Effector CD4-positive, alpha-beta T cell (primary cell): ENCODE measurements at places on chromosomes 11 and 22.

GRCh38 chr11:85540635-85541205, 86.4 kb downstream of the DLG2 start:
- DNase-seq, result no peak

DNA sequence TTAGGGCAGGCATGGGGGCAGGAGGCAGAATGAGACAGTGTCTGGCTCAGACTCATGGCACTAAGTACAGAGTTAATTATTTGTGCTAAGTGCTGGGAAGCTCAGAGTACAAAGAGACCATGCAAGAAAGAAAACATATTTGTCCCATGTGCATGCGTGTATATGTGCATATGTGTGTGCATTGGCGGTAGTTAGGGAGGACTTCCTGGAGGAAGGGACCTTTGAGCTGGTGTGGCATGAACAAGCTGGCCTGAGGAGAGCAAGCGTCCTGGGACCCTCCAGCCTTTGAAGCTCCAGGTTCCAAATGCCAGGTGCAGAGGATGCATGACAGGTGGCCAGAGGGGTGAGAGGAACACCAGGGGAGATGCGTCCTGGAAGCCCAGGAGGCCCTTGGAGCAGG, 6.1 kb downstream of the FBLN1 start:
- DNase-seq, result no peak

DNA sequence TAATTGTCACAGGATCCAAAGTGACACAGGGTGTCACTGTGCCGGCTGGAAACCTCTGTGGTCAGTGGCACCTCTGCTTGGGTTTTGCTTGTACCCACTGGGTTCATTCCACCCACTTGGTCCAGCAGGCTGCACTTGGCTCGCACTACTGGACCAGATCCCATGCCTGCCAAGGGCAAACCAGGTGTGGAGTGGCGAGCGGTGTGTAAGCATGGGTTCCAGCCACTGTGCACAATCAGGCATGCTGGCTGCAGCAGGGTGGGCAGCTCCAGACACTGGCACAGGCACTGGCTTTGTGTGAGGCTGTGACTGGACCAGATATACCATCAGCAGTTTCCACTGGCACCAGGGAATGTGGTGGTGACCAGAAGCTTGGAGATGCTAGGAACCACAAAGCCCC, 261.4 kb downstream of the KCNA4 start:
- DNase-seq, result no peak

GRCh38 chr11:44564670-44565210, 723 bp upstream of the CD82 start:
- DNase-seq, result no peak

GRCh38 chr11:44264438-44264749, 45.5 kb downstream of the ALX4 start:
- no peak for DNase-seq

DNA sequence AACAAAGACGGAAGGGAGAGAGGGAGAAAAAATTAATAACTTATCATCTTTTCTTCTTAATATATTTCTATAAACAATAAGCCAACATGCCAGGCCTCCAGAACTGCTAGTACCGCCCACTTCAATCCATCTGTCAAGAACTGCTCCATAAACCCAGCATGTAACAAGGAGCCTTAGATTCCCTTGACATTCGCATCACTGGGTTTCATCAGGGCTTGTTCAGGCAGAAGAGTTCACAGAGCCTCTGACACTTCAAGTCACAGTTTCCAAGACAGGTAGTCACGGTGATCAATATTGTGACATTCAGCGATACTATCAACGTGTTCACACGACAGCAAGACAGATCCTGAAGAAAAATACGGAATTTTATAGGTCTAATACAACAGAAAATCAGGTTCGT, 61.7 kb downstream of the LARGE2 start:
- DNase-seq, result no peak

DNA sequence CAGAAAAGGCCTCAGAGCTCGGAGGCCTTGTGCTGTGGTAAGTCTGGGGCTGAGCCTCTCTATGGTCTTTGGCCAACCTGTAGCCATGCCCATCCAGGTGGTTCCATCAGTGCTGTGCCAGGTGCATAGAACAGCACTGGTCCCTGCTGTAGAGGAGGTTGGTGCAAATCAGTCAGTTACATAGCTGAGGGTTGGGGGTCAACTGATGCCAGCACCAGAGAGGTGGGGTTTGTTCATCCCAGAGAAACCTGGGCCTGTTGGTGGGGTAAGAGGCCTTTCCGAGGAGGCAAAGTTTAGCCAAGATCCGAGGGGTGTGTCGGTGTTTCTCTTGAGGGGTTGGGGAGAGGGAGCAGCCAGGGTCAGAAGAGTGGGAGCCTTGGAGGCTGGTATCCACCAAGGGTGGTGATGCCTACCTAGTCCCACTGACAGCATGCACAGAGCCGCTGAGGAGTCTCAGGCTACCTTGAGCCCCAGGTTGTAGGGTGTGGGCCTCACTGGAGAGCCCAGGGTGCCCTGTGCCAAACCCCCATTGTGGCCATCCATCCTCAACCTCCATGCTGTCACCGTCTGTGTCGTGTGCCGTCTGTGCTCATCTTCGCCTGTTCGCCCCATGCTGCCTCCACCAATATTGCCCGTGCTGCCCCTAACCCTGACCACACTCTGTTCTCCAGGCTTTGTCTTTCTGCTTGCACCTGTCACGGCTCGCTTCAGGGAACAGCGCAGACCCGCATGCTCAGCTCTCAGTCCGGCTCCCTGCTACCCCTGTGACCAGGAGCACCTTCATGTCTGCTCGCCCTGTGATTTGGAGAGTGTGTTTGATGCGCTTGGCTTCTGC, 78.7 kb upstream of the SUSD2 start:
- no peak for DNase-seq

DNA sequence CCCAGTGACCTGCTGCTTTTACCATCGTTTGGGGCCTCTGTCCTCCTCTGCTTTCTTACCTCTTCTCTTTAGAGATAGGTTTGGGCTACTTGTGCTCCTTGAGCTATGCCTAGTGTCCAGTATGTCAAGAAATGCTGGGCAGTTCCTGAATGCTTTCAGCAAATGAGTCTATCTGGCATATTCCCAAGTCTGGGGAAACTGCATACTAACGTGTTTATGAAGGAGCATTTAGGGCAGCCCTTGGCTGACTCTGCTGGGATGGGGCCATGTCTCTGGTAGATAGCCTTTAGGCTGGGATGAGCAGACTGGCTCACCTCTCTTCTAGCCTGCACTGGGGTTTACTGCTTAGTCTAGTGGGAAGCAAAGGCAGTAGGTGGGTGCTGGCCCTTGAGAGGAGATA, 43.7 kb upstream of the SUSD2 start:
- DNase-seq, result no peak

DNA sequence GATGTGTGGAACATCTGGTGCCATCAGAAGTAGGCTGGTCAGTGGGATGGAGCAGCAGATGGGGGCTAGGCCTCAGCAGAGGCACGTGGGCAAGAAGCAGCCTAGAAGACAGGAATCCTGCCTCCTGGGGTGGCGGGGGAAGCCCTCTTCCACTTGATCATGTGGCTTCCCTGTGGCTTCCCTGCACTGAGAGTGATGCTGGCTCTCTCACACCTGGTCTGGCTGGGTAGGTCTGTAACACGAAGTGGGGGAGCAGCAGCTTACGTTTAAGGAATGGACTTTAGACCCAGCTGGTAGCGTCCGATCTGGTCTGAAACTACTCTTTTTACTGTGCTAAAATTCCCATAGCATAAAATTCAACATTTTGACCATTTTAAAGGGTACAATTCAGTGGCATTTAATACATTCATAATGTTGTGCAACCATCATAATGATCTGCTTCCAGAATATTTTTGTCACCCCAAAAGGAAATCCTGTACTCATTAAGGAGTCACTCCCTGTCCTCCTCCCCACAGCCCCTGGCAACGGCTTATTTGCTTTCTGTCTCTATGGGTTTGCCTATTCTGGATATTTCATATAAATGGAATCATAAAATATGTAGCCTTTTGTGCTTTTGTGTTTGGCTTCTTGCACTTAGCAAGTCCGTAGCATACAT, 21.7 kb downstream of the PTPN5 start:
- no peak for DNase-seq

GRCh38 chr22:46454504-46455269, 82.7 kb downstream of the CELSR1 start:
- DNase-seq, result no peak

DNA sequence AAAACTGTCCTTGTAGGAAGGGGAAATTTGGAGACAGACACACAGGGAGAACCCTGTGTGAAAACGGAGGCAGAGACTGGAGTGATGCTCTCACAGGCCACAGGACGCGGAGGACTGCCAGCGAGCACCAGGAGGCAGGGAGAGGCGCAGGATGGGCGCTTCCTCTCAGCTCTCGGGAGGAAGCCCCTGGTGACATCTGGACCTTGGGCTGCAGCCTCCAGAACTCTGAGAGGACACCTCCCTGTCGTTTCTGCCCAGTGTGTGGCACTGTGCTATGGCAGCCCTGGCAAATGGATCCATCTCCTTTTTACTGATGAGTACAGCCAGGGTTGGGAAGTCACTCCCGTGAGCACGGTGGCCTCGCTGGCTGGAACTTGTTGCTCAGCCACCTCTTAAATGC, 73.9 kb downstream of the LRRC32 start:
- no peak for DNase-seq

- no peak for DNase-seq
Measured at GRCh38 chr11:73201888-73202780, 15.9 kb upstream of the P2RY2 start.

- no peak for DNase-seq
Measured at GRCh38 chr11:32034680-32035079, 56.2 kb upstream of the RCN1 start.

DNA sequence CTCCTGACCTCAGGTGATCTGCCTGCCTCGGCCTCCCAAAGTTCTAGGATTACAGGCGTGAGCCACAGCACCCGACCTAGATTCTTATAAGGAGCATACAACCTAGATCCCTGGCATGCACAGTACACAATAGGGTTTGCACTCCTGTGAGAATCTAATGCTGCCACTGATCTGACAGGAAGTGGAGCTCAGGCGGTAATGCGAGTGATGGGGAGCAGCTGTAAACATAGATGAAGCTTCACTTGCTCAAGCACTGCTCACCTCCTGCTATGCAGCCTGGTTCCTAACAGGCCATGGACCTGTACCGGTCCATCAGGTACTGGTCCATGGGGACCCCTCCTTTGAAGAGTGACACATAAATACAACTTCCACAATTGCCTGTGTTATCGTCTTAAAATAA, 44.8 kb upstream of the EIF3M start:
- no peak for DNase-seq

GRCh38 chr11:8604078-8604723, 10.2 kb upstream of the STK33 start:
- no peak for DNase-seq

- no peak for DNase-seq
Measured at GRCh38 chr11:77075425-77075905, 8.7 kb downstream of the CAPN5 start.

DNA sequence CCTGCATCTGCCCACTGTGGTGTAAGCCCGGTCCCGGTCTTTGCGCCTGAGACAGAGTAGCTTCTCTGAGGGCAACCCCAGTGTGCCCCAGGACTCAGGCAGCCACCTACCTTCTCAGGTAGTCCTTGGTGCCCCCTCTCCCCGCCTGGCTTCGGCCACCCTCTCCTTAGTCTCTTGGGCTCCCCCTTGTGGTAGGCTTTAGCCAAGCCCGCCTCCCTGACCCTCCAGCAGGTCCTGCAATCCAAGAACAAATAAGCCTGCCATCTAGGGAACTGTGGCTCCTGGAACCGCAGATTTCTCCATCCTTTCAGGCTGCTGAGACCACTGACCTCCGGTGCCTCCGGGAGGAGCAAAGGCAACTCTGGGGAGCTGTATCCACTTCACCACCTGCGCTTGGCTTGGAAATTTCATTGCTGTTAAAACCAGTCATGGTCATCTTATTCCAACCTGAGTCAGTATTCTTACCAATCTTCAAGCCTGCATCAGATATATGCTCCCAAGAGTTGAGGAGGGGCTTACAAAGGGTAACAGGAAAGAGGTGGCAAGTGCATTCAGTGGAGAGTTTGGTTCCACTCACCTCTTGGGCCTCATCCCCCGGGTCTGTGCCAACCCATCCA, 52.8 kb upstream of the TENM4 start:
- peak; percentile 2 for DNase-seq

GRCh38 chr22:21100149-21101032, 54.6 kb downstream of the LRRC74B start:
- no peak for DNase-seq

DNA sequence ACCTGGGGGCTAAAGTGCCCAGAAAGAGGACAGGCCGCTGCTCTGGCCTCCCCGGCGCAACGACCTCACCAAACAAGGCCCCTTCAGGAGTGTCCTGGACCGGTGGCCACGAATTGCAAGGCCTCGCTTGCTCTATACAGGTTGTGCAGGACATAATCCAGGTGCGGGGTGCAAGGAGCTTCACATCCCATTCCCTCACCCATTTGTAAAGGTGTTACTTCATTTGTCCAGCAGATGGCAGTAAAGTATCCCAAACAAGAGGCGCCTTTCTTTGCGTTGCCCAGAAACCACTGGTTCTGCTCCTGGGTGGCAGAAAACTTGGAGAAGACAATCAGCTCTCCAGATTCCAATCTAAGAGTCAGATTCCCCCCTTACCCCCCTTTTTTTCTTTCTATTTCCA, 35.9 kb upstream of the PRDM11 start:
- peak; percentile 34 for DNase-seq

GRCh38 chr11:102302241-102302640, 15.0 kb upstream of the BIRC3 start:
- DNase-seq, result no peak

GRCh38 chr11:133235381-133235780, 296.9 kb downstream of the OPCML start:
- DNase-seq, result no peak

DNA sequence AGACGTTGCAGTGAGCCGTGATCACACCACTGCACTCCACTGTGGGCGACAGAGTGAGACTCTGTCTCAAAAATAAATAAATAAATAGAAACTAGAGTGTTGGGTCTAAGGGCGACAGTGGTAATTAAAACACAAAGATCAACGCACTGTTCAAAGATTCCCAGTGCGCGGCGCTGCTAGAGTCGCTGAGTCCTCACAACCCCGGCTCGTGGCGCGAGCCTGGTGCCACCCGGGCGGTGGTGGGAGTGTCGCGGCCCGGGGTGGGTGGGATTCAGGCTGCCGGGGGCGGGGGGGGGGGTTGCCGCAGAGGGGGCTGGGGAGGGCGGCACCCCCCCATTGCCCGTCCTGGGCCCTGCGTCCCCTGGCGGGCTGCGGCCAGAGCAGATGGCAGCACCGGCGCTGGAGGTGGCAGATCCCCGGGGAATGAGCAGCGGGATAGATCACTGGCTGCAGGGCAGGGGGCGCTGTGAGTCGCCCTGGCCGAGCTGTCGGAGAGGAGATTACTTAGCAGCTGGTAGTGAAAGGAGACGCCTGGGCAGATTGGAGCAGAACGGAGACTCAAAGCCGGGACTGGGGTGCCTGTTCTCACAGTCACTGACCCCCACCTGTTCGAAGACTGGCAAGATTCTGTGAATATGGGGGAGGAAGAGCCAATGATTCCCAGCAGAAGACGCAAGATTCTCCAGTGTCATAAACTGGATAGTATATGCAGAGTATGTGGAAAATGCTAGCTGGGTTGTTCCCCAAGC, 30.2 kb upstream of the APOBEC3A start:
- peak; percentile 15 for DNase-seq

- no peak for DNase-seq
Measured at GRCh38 chr11:1879941-1880720, 11.6 kb downstream of the PRR33 start.

GRCh38 chr11:125245299-125245698, 80.7 kb downstream of the PKNOX2 start:
- no peak for DNase-seq
